Muscle of leg (tissue), 16 donors: ENCODE measurements at places on chromosomes 16 and 17.
A peak's percentile ranks its signal among the peaks of the same experiment; 100 is the strongest.

DNA sequence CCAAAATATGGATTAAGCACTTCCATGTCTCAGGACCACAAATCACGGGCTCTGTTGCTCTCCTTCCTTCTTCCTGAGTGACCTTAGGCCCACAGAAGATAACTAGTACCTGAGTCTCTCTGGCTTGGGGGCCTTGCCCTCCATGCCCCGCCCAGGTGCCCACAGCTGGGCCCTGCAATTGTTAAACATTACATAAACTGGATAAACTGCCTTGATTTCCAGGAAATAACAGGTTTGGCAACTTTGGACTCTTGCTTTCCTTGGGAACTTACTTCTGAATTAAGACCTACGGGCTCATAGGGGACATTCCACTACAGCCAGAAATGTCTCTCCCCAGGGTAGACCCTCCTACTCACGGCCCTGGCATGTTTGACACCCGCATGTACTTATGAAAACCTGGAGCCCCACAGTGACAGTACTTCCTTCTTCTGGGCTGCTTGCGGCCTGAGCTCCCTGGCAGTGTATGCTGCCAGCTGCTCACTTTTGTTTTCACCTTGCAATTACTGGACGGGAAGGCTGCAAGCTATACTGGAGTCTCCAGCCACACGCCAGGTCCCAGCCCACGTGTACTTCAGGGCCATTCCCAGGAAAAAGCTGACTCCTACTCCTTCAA lies 2.3 kb upstream of the UBALD2 start:
- DNase-seq, result no peak

DNA sequence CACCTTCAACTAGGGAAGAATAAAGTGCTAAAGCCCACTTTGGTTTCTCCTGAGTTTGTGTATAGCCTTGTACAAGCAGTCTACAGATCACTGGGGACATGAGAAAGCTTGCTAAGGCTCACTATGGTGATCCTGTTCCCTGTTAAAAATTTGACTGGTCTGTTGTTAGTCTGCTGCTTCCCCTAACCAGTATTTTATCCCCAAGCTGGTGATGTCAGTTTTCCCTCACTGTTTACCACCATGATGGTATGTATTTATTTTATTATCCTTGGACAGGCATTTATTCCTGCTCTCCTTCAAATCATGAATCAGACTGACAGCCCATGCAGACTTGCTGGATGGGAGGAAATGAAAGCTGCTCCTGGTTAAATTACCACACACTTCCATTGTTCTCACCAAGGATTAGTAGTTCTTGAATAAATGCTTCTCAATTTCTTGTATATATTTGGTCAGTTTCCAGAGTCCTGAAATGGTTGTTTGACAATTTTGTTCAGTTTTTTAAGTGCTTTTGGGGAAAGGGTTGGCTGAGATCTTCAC lies 99.6 kb downstream of the CA4 start:
- DNase-seq, result no peak

- DNase-seq, result peak; percentile 7
Observed at GRCh38 chr16:54320697-54321340, 34.2 kb upstream of the IRX3 start.

GRCh38 chr17:36034127-36034526 lies 16.4 kb upstream of the CCL23 start:
- peak; percentile 19 for DNase-seq

DNA sequence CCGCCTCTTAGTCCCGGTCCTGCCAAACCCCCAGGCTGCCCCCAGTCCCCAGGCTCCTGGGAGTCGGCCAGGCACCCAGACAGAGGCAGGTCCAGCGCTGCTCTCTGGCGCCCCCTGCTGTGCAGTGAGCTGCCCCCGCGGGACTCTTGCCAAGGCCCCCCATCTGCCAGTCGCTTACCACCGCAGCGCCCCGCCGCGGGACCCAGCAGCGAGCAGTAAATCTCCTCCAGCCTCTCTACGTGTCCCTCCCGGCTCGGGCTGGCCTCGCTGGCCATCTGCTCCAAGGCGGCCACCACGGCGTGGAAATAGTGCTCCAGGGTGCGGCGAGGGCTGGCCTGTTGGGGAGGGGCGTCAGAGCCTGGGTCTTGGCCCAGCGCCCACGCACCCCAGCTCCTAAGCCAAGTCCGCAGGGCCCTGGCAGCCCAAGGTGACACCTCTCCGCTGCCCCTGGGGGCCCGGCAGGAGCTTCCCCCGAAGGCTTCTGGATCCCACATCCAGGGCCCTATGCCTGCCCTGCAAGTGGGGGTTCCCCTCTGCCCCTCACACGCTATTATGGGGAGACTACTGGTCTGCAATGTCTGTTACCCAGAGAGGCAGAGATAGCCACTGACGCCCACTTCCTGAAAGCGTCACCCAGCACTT lies 33.7 kb upstream of the MFSD6L start:
- no peak for DNase-seq

DNA sequence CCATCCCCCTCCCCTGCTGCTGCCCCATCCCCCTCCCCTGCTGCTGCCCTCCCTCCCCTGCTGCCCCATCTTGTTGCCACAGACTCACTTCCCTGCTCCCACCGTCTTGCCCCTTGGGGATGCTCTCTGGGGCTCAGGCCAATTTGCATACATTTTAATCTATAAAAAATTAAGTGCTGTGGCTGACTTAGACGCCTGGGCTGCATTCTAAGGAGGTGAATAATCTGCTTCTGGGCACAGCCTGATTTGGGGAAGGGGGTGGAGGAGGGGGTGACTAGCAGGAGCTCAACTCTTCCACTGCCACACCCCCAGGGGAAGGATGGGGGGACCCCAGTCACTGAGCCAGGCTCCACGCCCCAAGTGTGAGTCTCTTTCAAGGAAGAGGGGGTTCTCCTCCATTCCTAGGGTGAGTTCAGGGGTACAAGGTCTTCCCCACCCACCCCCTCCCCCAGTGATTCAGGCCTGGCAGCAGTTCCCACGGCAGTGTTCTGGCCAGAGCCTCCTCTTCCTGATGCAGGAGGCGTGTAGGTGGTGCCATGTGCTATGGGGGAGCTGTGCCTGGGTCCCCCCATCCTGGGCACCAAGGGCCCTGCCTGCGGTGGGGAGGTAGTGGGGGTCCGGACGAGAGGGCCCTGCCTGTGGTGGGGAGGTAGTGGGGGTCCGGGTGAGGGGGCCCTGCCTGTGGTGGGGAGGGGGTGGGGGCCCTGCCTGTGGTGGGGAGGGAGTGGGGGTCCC lies 5.0 kb downstream of the DPH1 start:
- no peak for DNase-seq

- DNase-seq, result peak; percentile 42
Observed at GRCh38 chr17:56319531-56319930, 166.3 kb downstream of the ANKFN1 start.

GRCh38 chr16:85302018-85302847 lies 190.0 kb upstream of the CIBAR2 start:
- no peak for DNase-seq

DNA sequence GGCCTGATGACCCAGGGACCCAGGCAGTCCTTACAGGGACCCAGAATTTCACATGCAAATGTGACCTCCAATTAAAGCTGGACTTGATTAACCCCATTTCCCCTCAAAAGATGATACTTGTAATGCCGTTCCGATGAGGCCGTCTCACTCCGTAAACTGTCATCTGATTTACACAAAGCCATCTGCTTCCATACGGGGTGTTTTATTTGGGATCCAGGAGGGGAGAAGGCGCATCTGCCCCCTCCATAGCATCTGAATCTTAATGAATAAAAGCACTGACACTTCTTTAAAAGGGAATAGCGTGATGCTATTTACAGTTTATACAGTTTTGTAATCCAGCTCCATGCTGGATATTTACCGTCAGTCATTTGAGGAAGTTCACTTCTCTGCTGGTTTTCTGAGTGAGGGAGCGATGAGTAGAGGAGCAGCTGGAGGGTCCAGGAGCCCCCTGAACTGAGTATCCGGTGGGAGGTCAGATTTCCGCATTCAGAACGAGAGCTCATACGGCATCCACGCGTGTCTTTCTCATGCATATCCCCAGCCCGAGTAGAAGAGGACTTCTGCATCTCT lies 452.7 kb downstream of the WWOX start:
- no peak for DNase-seq

- no peak for DNase-seq
Observed at GRCh38 chr16:67412294-67412693, 4.0 kb downstream of the ZDHHC1 start.

- no peak for DNase-seq
Observed at GRCh38 chr17:81583589-81584342, 31.6 kb upstream of the FAAP100 start.

- no peak for DNase-seq
Observed at GRCh38 chr16:14475370-14476139, 154.5 kb downstream of the PARN start.

- DNase-seq, result no peak
Observed at GRCh38 chr16:86567701-86568581, 1.3 kb downstream of the FOXC2 start.

DNA sequence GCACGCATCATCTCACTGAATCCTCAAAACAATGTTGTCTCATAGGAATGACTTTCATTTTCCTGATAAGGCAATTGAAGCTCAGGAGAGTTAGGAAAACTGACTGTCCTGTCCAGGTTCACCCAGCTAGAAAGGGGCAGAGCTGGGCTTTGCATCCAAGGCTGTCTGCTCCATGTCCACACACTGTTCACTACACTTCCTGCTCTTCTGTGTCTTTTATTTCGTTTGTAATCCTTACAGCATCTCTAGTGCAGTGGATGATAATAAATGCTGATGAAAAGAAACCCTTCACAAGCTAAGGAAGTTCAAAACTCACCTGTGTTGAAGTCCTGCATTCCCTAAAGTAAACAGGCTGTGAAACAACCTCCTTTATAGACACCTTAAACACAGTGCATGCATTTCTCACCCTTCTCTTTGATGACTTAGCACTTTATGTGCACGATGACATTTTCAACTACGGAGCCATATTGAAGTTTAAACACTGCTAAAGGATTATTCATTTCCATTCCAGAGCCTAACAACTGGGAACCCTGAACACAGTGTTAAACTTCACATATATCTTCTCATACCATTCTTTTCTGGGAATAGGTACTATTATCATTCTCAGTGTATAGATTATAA lies 31.0 kb upstream of the GPR139 start:
- no peak for DNase-seq

DNA sequence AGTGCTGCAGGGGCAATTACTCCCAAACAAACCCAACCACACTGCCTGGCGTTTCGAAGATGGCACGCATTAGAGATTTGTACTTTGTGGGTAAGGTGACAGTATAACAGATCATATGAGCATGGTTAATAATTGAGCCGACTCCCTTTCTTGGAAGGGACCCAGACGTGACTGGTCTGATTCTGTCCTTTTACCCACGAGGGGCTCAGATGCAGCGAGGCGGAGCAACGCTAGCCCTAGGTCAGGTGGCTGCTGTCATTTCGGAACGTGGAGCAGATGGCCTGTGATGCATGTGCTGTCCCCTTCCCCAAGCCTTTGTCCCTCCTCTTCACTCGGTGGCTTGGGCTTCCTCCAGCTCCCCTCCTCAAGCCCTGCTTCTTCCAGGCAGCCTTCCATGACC lies 84.2 kb downstream of the SNX29 start:
- DNase-seq, result no peak

GRCh38 chr16:24789881-24790280 lies 55.9 kb upstream of the SLC5A11 start:
- no peak for DNase-seq

GRCh38 chr16:19610200-19610599 lies 54.7 kb downstream of the VPS35L start:
- DNase-seq, result no peak

DNA sequence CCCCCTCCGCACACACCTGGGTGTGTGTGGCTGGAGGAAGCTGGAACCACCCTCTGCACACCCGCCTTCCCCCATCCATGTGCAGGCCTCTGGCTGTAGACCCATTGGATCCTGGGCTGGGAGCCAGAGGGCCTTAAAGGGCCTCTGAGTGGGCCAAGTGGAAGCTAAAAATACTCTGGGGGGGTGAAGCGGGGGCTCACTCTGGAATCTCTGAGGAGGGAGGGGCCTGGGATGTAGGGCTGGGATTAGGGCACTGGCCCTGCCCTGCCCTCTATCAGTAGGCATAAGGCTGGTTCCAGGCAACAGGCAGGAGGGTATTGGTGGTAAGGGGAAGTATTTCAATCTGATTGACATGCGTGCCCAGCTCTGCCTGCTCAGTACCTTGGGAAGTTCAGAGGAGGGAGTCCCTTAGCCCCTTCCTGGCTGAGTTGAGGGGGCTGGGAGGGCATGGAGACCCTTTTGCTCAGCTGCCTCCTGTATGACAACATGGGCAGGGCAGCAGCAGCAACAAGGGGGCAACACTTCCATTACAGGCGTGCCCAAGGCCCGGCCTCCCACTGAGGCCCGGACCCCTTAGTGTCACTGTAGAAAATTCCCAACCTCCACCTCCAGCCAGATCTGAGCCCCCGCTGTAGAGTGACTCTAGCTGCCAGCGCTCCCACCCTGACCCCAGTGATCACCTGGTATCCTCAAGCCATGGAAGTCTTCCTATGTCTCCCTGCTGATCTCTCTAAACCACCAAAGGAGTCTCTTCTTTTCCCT lies 5.2 kb downstream of the ITGA3 start:
- peak; percentile 95 for DNase-seq

GRCh38 chr17:31692027-31692426 lies 167.0 kb downstream of the COPRS start:
- peak; percentile 40 for DNase-seq

DNA sequence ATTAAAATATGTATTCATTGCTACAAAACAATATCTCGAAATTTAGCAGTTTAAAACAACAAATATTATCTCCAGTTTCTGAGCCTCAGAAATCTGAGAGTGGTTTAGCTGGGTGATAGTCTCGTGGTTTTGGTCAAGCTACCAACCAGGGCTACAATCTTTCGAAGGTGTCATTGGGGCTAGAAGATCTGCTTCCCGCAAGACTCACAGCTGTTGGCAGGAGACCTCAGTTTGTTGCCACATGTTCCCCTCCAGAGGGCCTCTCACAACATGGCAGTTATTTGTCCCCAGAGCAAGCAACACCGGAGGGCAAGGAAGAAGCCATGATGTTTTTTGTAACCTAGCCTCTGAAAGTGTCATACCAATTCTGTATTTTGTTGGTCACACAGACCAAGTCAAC lies 12.0 kb upstream of the BCAS3 start:
- no peak for DNase-seq

DNA sequence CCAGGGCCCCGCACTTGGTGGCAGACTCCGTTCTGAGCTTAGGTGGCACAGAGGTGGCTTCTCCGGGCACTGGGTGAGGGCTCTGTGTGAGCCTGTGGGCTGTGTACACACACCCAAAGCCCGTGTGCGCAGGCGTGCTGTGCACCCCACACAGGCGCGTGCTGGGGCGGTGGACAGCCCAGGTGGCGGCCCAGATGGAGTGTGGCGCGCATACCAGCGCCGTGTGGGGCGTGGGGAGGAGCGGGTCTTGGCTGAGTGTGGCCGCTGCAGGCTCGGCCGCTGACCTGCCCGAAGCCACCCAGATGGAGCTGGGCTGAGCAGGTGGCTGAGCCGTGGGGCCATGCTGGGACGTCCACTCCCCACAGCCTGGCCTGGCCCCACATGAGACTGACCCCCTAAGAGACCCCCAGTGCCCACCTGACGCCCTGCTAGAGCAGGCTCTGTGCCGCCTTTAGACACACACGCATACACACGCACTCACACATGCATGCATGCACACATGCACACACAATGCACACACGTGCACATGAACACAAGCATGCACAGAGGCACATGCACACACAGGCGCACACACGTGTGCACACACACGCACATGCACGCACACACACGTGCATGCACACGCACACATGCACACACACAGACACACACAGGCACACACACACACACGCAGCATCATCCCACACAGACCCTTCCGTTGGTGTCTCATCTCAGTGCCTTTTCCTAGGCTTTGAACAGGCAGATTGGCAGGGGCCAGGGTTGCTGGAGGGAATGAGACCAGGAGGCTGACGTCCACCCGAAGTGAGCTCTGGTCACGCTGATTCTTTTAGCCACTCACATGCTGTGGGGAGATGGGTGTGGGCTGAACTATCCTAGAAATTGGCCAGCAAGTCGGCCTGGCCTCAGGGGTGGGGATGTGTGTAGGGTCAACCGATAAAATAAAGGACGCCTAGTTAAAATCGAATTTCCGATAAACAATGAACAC lies 2.1 kb downstream of the PRR35 start:
- DNase-seq, result no peak
